Cardiac muscle cell (in vitro differentiated cells and primary cell): ENCODE measurements at places on chromosomes 6 and 20.

- DNase-seq = no peak
Observed at GRCh38 chr6:119319694-119320093, 29.9 kb downstream of the MAN1A1 start.

- peak; percentile 93 for DNase-seq
Observed at GRCh38 chr20:41329435-41330342, 10.9 kb upstream of the LPIN3 start.

DNA sequence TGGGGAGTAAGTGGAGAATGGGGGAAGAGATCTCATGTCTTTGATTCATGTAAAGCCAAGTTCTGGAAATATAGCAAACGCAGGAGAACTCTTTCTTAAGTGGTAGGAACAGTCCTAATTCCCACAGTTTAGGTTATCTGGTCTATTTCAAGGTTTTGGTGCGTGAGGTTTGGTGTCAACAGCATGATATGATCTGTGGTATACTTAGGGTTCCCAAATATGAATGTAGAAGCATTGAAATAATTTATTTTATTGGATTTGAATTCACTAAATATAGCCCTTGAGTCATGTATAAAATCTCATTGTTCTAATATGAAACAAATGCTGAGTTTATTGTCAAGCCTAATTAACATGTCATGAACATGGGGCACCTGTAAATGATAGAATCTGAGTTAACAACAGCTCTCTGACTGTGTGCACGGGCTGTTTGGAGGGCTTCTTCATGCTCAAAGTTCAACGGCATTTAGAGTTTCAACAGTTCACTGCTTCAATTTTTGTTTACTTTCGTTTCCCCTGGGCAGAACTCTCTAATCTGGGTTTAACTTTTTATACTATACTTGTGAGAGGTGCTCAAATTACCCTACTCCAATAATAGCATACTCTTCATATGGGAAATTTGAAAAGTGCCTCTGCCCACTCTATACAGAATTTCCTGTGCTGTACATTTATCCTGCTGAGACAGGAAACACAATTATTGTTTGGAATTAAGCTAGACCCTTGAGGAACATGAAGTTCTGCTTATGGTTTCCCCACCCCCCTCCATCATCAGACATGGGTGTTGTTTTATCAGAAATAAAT lies 236.3 kb upstream of the ZNF217 start:
- peak; percentile 49 for DNase-seq

GRCh38 chr6:79737172-79737571 lies 106.0 kb downstream of the SH3BGRL2 start:
- peak; percentile 50 for DNase-seq

GRCh38 chr6:71333697-71334096 lies 45.1 kb downstream of the OGFRL1 start:
- peak; percentile 92 for DNase-seq

DNA sequence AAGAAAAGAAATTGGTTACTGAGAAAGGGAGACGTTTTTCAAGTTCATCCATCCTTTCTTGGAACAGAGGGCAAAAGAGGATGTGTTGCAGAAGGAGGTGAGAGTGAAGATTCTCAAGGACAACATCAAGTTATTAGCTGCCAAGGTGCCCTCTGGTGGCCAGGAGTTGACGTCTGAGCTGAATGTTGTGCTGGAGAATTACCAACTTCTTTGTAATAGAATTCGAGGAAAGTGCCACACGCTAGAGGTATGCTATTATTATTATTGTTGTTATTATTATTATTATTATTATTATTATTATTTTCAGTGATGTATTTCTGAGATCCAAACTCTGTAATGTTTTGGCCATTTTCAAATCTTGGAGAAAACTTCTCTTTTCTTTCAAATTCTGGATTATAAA lies 197.0 kb downstream of the UTRN start:
- peak; percentile 87 for DNase-seq

DNA sequence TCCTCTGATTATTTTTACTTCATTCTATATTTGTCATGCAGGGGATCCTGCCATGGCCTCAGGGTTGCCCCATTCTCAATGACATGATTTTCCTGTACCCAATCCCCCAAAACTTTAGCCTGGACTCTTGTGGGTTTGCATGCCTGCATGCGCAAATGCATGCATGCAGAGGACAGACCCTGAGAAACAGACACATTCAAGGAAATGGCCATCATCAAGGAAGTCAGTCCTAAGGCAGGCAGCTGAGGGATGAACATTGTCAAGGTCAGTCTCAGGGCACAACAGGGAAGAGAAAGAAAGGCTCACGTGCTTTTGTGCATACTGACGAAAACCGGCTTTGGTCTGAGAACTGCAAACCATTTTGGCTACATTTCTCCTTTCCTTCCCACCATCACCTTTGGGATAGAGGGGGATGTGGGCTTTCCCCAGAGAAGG lies 13.1 kb downstream of the NEDD9 start:
- no peak for DNase-seq

GRCh38 chr6:68876792-68877493 lies 241.9 kb downstream of the ADGRB3 start:
- peak; percentile 57 for DNase-seq

DNA sequence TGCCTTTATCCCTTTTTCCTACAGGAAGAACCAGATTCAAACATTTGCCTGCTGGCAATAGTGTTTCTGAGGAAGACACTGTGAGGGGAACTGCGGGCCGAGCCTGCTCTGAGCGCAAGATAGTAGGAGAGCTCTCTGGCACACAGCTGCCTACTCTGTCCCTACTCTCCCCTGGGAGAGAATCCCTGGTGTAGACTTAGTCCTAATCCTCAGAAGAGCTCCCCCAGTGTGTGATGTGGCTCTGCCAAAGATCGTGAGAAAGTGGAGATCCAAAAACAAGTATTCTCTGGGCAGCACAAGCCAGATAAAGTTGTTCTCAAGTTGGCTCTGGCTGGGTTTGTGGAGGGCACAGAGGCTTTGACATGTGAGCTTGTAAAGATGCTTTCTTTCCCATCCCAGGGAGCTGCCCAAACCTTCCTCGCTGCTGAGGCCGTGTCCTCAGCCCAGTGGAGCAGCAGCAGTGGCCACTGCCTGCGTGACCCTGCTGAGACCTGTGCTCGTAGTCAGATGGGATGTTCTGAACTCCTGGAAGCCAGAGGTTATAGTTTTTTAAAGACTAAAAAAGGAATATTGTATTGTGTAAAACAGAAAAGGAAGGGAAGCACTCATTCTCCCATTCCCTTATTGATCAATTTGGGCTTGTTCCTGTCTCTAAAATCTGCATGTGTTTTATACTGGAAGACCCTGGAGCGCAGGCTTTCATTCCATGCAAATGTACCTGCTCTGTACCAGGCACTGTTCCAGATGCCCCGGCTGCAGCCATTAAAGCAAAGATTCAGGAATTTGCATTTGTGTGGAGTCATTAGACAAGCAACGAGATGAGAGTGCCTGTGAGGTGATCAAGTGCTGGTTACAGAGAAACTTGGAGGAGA lies 30.7 kb downstream of the PNLDC1 start:
- DNase-seq = no peak

DNA sequence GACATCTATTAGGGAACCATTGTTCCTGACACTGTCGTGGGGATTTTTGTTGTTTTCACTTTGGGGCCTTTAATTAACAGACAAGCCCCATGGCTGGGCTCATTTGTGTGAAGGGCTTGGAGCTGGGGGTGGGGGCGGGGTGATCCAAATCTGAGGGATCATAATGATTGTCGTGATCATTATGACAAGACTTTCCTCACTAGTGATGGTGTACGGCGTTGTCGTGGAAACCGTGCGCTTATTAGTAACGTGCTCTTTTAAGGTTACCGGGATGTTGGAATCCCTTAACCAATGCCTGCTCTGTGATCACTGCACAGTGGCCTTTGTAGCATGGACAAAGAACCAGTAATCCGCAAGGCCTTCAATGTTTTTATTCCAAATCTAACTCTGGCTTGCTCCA lies 18.6 kb downstream of the PDYN start:
- no peak for DNase-seq

GRCh38 chr6:8240301-8240700 lies 138.0 kb upstream of the EEF1E1 start:
- DNase-seq = no peak

GRCh38 chr20:63785691-63786131 lies 45.4 kb downstream of the ZBTB46 start:
- DNase-seq = no peak

DNA sequence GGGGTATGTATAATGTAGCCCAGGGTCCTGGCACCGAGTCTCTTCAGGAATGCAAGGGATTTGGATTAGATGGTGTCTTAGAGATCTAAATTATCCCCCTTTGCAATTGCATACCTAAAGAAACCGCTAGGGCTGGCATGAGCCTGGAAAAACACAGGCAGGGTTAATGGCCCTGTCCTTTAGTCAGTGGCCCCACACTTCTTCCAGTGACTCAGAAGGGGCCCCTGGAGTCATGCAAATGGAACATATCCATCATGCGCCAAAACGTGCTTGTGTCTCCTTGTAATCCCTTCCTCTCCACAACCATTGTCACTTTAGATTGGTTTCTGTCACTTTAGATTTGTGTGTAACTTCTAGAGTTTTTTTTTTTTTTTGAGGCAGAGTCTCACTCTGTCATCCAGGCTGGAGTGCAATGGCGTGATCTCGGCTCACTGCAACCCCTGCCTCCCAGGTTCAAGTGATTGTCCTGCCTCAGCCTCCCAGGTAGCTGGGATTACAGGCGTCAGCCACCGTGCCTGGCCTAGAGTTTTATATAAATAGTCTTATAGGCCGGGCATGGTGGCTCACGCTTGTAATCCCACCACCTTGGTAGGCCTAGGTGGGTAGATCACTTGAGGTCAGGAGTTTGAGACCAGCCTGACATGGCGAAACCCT lies 8.7 kb upstream of the MYBL2 start:
- no peak for DNase-seq

DNA sequence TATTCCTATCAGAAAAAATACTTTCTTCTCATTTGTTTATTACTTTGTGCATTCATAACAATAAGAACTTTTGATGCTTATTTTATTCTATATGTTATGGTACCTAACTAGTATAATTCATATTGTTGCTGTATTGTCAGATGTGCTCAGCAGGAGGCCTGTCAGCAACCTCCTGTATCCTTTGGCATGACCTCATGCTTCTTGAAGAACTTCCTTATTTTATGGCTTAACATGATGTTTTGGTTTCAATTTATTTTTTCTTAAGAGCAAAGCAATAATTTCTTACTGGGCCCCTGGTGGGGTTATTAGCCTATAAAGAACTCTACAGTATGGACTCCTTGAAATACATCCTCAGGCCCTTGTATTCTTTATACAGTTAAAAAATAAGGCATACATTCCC lies 17.3 kb downstream of the GGTLC1 start:
- no peak for DNase-seq

- DNase-seq = peak; percentile 97
Observed at GRCh38 chr6:136103763-136104311, 146.3 kb downstream of the MTFR2 start.

DNA sequence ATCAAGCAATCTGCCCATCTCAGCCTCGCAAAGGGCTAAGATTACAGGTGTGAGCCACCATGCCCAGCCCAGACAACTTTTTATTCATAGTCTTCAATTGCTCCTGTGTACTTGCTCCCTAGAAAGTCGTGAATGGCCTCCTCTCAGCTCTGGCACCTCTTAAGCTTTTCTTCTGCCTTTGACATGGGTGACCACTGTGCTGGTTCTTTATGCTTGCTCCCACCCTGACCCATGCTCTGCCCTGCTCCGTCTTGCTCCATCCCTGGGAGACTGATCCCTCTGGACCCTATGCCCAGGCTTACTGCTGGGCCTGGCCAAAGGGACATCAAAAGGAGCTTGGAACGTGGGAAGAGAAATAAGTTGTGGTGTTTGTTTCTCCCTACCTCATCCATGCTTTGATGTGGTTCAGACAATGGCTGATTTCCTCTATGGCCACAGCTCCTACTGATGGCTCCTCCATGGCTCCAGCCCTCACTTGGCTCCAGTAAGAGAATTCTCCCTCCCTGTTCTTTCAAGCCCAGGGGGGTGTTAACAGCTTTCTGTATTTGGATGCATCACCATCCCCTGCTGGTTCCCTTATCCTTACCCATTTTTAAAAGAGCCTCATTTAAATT lies 7.7 kb upstream of the TREM2 start:
- DNase-seq = no peak

DNA sequence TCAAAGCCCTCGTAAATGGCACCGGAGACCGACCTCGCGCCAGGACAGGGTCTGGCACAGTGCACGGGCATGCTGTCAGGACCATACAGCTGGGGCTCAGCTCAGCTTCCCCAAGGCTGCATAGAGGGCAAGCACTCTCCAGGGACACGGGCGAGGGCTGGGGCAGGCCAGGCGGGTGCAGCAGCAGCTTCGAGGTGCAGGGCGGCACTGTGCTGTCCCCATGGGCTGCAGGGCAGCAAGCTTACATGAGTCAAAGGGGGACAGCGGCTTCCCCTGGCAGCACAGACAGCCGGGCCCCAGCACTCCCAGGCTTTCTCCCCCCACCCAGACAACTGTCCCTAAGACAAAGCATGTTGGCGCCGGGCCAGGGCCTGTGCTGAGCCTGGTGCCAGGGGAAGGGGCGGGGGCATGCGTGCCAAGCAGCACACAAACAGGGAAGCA lies 25.7 kb downstream of the PSMG4 start:
- DNase-seq = no peak

GRCh38 chr6:157443066-157443800 lies 62.2 kb downstream of the ZDHHC14 start:
- DNase-seq = no peak

GRCh38 chr6:13311155-13311554 lies 17.2 kb downstream of the TBC1D7 start:
- no peak for DNase-seq

- DNase-seq = no peak
Observed at GRCh38 chr6:36469946-36470345, 27.1 kb downstream of the KCTD20 start.

DNA sequence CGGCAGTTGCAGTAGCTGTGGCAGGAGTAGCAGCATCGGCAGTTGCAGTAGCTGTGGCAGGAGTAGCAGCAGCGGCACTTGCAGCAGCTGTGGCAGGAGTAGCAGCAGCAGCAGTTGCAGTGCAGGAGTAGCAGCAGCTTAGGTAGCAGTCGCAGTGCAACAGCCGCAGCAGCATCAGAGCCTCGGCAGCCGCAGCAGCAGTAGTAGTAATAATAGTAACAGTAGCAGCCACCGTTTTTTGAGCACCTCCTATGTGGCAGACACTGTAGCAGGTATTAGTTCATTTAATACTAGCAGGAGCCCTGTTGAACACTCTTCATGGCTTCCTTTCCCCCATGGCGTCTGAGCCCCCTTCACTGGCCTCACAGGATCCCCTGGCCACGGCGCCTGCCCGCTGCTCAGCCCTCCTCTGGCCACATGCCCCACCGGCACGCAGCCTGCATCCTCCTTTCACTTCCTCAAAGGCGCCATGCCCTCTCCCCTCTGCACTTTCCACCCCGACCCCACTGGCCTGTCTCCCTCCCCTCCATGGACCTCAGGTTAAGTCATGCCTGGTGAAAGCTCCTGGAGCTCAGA lies 19.1 kb upstream of the IRF4 start:
- no peak for DNase-seq

GRCh38 chr6:158019416-158019815 lies 37.8 kb downstream of the SYNJ2 start:
- DNase-seq = no peak
